NCI-H526 treated with DMSO at 0.1 percent for 48 hours (cell line): ENCODE measurements at places on chromosomes 7 and 10.
A peak's percentile ranks its signal among the peaks of the same experiment; 100 is the strongest.

GRCh38 chr10:71392292-71392691 lies 4.4 kb upstream of the CDH23 start:
- peak; percentile 2 for DNase-seq

DNA sequence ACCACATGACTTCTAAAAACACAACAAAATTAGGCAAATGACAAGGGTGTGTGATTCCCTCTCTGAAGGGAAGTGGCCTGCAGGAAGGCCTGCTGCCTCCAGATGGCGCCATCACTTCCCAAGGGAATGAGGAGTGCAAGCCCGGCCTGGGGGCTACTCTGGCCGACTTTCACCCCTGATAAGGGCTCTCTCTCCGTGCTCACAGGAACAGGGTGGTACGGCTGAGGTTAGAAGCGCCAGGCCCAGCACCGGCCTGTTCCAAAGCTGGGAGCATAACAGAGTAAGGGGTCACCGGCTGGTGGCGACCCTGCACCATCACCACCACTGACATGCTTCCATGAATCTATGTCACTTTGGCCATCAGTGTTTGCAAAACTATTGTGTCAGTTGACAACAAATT lies 13.1 kb downstream of the RBP3 start:
- DNase-seq: no peak

GRCh38 chr7:148395352-148395811 lies 195.2 kb upstream of the C7orf33 start:
- no peak for DNase-seq

GRCh38 chr10:113226399-113226798 lies 276.4 kb downstream of the TCF7L2 start:
- no peak for DNase-seq

DNA sequence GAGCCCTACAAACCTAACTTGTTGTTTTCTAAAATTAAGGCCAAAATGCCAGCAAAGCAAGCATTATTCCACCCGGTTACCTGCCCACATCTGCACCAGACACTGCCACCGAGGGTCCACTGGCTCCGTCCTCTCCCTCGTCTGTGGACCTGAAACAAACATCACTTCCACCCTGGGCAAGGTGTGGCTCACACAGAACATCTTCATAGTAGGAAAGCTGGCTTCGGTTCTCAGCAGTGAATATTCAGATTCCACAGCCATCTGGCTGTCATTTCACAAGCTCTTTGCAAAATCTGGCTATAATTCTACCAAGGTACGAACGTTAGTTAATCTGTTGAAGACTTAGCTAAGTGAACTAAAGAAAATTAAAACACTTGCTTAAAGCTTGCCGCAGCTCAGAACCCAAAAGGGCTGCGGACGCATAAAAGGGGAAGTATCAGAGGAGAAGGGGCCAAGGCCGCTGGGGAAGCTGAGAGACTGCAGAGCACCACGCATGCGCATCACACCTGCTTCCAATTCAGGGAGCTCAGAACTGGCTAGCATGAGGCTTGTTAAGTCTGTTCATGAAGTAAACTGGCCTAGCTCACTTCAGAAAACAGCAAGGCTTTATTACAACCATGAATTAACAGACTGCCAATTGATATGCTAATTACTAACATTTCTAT lies 46.1 kb downstream of the PTPRN2 start:
- DNase-seq: no peak
